ENCODE measurements at places on chromosomes 11 and 22.
A peak's percentile ranks its signal among the peaks of the same experiment; 100 is the strongest.

- DNase-seq: no peak
These were observed 1120.5 kb downstream of the BRD1 start for GRCh38 chr22:48706934-48707762.

- no peak for DNase-seq
These were observed 42.3 kb upstream of the SLC25A1 start for GRCh38 chr22:19220867-19221266.

- no peak for DNase-seq
These were observed 24.9 kb upstream of the ABTB2 start for GRCh38 chr11:34382532-34383276.

- no peak for DNase-seq
These were observed 57.5 kb upstream of the CD82 start for GRCh38 chr11:44507896-44508445.

DNA sequence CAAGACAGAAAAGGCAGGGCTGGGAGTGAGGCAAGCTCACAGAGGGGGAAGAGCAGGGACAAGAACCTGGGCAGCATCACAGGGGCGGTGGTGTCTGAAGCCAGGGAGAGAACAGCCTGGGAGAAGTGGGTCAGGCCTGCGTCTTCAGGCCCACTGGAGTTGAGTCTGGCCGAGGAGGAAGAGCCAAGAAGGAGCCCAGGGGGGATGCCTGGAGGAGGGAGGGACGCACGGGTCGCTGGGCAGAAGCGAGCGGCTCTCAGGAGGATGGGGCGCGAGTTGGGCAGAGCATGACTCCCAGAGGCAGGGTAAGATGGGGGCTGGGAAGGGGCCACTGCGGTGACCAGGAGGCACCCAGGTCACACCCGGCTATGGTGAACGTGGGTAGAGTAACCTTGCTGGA is 18.5 kb downstream of the LRFN4 start:
- DNase-seq: no peak

DNA sequence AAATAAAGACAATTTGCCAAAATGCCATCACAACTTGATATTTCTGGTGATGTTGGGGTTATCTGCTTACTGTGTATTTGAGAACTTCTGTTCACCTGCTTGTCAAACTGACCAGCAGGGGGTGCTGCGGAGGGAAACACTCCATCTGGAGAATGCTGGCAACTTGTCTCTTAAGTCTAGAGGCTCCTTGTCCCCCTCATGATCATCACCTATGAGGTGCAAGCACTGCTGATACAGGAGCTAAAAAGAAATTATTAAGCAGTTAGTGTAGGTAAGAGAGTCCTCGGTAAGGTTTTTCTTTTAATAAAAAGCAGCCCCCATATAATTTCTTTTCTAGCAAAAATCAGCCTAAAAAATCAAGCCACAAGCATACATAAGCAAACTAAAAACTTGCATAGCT is 32.7 kb upstream of the GLYATL1B start:
- peak; percentile 2 for DNase-seq
